ENCODE measurements at places on chromosomes 7 and 10. TPM values are rescaled to one million over a fixed set of nuclear protein-coding genes. Genes with fewer than 3 reads are reported as not detected.
A peak's percentile ranks its signal among the peaks of the same experiment; 100 is the strongest.

The GARIN1A gene
- total RNA-seq, result 0.48 TPM

- DNase-seq, result no peak
Measured at GRCh38 chr7:152485826-152486225, 50.0 kb upstream of the KMT2C start.

DNA sequence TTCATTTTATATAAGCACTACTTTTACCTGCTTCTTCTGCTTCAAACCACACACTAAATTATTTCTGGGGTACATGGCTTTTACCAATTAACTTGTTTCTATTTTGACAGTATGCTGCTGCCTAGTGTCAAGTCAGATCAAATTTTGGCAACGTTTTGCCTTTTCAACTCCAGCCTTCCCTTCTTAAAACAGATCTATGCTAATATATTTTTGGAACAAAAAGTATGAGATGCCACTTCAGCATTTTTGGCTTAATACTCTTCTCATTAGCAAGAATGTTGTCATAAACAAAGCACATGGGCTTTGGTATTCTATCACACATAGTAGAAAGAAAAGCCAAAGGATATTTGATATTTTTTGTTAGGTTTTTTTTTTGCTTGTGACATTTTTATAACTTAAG lies 47.8 kb downstream of the SPAM1 start:
- no peak for DNase-seq

The NEBL gene
- total RNA-seq, result 72.5 TPM

The ACTR1A gene
- total RNA-seq, result 88.9 TPM

DNA sequence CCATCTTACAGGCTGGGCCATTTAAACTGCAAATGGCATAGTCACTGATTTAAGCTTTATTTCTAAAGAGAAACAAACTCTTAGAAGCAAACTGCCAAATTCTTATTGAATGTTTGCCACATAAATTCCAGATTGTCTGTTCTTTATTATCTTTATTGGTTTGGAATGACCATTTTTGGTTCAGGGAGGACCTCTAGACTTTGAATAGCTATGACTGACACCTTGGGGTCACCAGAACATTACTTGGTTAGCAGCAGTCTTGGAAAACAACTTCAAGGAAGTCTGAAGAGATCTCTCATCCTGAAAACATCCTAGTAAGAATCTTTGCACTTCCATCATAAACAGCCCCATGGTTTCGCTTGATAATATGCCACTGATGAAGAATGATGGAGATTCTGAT lies 197.1 kb downstream of the SUGCT start:
- DNase-seq, result no peak

- DNase-seq, result peak; percentile 81
Measured at GRCh38 chr10:101031796-101032636, 982 bp downstream of the SFXN3 start.

- DNase-seq, result no peak
Measured at GRCh38 chr7:157910446-157910845, 573.6 kb downstream of the DNAJB6 start.

DNA sequence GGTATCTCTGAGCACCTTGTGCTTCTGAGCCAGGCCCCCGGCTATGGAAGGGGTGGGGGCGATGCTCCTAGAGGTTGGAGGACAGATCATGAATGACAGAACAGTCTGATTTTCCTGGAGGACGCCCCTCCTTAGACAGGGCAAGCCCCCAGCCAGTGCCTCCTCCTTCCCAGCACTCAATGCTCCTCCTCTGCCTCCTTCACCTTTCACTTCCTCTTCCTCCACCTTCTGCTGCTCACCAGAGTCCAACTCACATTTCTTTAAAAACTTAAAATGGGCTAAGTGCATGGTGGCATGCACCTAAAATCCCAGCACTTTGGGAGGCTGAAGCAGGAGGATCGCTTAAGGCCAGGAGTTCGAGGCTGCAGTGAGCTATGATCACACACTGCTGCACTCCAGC lies 71.1 kb upstream of the CUX1 start:
- no peak for DNase-seq

The ADRB1 gene
- total RNA-seq, result 21.4 TPM

- DNase-seq, result no peak
Measured at GRCh38 chr10:17067376-17068264, 62.0 kb downstream of the CUBN start.

The PNLIP gene
- not detected for total RNA-seq

DNA sequence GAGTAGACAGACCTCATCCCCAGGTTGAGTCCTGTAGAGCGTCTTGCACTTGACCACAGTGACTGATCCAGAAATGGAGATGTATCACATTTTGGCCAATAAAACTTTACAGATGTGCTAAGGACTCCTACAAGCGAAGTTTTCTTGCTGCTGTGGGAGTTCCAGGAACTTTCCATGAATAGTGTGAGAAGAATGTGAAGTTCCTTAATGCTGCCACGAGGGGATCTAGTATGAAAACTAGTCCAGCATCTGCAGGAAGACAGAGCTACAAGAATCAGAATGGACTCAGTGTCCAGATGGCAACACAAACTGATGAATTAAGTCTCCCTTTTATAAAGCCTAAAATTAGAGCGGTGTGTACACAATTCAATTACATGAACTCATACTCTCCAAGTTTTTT lies 14.8 kb upstream of the LSM8 start:
- no peak for DNase-seq

GRCh38 chr10:89278034-89278535 lies 23.8 kb upstream of the IFIT2 start:
- DNase-seq, result peak; percentile 49

GRCh38 chr7:132402096-132402495 lies 174.2 kb downstream of the PLXNA4 start:
- DNase-seq, result no peak

DNA sequence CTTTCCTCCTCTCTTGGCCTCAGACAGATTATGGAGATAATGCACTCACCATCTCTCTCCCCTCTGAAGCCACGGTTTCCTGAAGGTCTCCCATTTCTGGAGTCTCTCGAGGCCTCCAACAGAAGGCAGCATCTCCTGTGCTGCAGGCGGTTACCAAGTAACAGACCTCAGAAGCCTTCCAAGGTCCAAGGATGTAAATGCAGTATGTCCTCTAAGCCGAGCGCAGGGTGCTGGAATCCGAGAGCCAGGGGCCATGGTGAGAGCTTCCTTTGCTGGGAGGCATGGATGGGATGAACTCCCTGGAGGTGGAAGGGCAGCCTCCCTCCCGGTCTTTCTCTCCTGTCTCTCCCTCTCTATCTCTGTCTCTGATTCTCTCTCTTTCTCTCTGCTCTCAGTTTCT lies 79.8 kb downstream of the ADARB2 start:
- DNase-seq, result no peak

DNA sequence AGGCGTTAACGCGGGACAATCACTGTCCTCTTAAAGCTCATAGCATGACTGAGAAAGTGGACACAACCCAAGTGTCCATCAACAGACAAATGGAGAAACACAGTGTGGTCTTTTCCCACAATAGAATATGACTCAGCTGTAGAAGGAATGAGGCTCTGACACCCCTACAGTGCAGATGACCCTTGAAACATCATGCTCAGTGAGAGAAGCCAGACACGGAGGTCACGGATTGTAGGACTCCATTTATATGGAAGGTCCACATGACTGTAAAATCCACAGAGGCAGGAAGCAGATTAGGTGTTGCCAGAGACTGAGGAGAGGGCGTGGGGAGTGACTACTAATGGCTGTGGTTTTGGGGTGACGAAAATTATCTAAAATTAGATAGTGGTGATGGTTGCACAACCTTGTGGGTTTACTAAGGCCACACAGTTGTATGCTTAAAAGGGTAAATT lies 6.1 kb upstream of the NCAPG2 start:
- no peak for DNase-seq

GRCh38 chr7:141991140-141991539 lies 4.5 kb upstream of the MGAM start:
- DNase-seq, result no peak

DNA sequence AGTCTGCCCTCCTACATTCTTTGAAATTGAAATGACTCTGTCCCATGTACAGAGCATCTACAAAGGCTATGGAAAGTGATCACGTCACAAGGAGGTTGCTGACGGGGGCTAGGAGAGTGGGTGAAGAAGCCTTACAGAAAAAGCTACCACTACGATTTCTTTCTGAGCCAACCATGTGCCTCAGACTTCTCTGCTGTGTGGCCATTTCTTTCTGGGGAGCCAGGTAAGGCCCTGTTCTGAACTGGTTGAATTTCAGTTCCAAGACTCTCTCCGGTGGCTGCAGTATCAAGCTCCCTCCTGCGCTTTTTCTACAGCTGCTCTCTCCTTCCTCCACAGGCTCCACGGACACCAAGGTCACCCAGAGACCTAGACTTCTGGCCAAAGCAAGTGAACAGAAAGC lies 112.5 kb upstream of the PRSS1 start:
- DNase-seq, result no peak

GRCh38 chr7:6162331-6162620 lies 110.1 kb downstream of the CYTH3 start:
- DNase-seq, result peak; percentile 12

GRCh38 chr10:33565231-33565630 lies 230.8 kb upstream of the NRP1 start:
- no peak for DNase-seq

DNA sequence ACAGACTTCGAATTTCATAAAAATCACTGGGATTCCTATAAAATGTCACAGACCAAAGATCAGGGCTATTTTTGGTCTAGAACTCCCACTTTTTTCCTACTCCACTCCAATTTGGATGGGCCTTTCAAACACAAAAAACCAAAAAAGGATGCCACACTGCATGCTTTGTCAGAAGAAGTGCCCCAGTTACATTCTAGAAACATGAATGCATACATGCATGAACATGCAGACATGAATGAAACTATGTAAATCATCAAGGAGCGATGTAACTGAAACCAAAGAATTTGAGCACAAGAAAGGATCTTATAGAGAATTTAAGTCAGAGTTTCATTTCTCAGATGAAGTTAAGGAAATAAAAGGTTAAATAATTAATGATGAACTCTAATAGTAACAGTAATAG lies 31.8 kb upstream of the FAM133B start:
- no peak for DNase-seq

The IL2RA gene
- 1.2 TPM for total RNA-seq

- DNase-seq, result peak; percentile 62
Measured at GRCh38 chr7:97064972-97065587, 40.4 kb upstream of the DLX5 start.

DNA sequence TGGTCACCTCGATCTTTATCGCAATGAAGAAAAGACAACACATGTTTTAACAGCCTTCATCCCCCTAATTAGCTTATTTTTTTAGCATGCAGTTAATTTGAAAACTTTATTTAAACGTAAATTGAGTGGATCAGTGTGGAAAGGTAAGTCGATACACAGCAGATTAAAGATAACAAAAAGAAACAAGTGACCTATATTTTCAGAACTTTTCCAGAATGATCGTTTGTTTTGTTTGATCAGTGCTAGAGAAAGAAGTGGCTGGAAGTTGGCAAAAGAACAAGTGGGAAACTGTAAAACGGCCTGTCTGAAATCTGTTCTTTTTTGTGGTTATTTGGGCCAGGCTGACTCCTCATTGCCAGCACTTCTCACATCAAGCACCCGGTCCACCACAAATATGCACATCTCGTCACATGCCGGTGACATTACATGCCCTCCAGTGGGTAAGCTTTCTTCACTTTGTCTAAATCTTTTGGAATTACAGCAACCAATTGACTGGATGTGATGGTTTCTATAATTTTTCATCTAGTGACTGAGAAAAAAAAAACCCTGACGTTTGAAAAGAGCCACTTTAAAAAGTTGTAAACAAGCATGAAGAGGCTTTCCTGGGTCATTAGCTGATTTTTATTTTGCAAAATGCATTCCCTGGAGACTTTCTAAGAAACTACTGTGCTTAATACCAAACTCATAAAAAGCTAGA lies 33.2 kb downstream of the C7orf33 start:
- peak; percentile 24 for DNase-seq

The CRHR2 gene
- not detected for total RNA-seq

DNA sequence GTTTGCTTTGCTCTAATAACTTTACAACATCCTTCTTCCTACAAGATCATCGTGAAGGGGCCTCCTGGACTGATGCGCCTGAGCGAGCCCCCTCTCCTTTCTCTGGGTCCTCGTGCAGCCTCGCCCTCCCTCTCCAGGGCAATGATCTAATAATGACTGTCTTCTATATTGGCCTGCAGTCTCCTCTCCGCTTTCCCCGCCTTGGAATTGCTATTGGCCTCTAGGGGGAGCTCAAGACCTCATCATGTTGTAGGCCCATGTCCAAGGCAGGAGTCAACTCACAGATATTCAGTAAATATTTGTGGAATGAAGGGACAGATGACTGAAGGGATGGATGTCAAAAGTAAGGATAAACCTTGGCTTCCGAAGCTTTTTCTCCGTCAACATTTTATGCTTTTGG lies 1180.3 kb downstream of the TYW1 start:
- DNase-seq, result peak; percentile 65

The TEX47 gene
- total RNA-seq, result not detected

The CAV2 gene
- 214 TPM for total RNA-seq

DNA sequence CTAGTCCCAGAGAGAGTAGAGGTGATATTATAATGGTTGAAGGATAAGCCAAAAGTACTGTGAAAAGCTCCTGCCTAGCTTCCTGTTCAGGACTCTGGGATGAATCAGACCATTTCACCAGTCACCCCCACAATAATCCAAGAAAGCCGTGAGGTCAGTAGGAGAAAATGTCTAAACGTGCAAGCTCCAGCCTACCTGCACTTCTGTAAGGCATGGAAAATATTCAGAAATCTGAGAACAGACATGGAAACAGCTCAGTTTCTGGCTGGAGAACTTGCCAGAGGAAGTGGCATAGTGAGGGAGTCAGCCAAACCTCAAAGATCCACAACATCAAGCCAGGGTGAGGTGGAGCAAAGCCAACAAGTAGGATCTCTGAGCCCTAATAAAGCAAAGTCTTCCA lies 58.2 kb downstream of the ELAPOR2 start:
- DNase-seq, result peak; percentile 33

The PTF1A gene
- not detected for total RNA-seq

GRCh38 chr7:20959281-20959680 lies 172.6 kb upstream of the SP8 start:
- DNase-seq, result peak; percentile 26

DNA sequence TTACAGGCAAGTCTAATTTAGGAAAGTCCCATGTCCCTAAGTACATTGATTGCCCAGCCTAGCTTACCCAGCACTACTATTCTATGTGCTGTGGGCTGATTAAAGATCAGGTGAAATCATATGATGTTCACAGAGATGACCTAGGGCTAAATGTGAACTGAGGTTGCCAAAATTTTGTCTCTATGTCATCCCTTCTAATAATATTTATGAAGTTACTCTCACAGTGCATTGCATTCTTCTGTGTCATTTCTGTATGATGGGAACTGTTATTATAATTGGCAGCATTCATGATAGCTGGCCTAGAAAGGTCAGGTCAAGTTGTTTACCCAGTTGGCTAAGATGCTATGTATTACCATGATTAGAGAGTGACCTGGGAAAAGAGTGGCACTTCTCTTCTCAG lies 2.8 kb upstream of the PDK4 start:
- no peak for DNase-seq

DNA sequence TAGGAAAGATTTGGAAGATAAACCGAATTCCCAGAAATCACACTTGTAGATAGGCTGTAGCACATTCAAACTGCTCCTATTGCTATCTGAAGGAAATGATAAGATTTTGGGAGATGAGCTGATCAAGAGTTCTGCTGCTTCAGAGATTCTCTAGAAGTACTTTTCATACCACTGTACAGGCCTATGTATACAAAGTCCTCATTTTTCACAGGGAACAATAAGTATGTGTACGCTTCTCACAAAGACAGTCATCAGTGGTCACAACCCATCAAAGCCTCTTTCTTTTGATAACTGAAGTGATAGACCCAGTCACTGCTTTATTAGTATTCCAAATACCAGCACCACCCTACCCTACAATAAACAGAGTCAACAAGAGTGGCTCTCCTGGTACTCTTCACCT lies 15.6 kb upstream of the SEPTIN7 start:
- DNase-seq, result no peak
